ENCODE measurements at places on chromosomes 11 and 22. TPM values are rescaled to one million over a fixed set of nuclear protein-coding genes. Genes with fewer than 3 reads are reported as not detected.

Gene TRAF6
- total RNA-seq = 27.9 TPM

Gene MUC5AC
- not detected for total RNA-seq

Gene MMP27
- total RNA-seq = not detected

Gene IRAG1
- total RNA-seq = not detected

GRCh38 chr11:68617925-68618809, 66.2 kb upstream of the GAL start:
- no peak for DNase-seq

- DNase-seq = no peak
These were observed 10.2 kb upstream of the WEE1 start for GRCh38 chr11:9563196-9563730.

GRCh38 chr11:61392981-61393595, 701 bp downstream of the TMEM216 start:
- DNase-seq = peak; percentile 9

DNA sequence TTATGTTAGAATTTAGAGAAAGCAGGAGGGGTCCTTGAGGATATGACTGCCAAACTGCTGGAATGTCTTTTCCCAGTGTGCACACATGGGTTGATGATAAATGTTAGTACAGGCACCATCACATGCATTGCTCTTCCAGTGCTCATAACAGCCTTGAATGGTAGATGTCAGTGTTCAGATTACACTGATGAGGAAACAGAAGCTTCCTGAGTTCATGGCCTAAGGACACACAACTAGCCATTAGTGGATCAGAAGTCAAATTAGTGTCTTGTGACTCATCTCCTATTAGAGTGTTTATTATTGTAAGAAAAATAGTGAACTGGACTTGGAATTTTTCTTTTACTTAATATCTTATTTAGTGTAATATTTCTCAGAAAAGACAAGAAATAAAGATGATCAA, 241.5 kb downstream of the DDX10 start:
- no peak for DNase-seq

DNA sequence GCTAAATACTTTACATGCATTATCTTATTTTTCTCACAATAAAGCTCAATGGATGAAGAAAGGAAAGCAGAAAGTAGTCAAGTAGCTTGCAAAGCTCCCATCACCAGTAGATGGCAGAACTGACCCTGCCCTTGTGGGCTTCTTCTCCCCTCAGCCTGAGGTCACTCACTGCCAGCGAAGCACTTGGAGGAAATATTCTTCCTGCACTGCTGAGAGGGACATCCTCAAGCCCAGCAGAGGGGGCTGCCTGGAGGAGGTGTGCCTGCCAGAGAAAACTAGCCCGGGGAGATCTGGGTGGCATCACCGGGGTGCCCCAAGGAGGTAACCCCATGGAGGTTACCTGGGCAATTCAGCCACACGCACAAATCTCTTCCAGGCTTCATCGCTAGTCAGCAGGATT, 6.6 kb downstream of the APOL4 start:
- DNase-seq = peak; percentile 23
